ENCODE measurements at places on chromosomes 7 and 10.
A peak's percentile ranks its signal among the peaks of the same experiment; 100 is the strongest.

GRCh38 chr10:118412932-118413331 is 70.8 kb upstream of the FAM204A start:
- no peak for DNase-seq

DNA sequence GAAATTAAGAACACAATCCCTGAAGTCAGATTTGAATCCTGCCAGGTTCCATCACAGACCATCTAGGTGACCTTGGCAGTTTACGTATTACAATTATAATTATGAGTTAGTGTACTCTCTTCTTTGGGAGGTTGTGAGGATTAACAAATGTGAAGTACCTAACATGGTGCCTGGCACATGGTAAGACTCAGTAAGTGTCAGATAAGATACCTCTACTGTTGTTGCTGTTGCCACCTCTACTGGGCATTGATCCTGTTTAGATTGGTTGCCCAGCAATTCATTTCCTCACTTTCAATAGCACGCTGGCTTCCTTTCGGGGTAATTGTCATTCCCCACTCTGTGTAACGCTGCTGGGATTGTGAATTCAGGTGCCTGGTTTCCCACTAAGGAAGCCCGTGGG is 31.7 kb upstream of the HGF start:
- DNase-seq, result no peak

DNA sequence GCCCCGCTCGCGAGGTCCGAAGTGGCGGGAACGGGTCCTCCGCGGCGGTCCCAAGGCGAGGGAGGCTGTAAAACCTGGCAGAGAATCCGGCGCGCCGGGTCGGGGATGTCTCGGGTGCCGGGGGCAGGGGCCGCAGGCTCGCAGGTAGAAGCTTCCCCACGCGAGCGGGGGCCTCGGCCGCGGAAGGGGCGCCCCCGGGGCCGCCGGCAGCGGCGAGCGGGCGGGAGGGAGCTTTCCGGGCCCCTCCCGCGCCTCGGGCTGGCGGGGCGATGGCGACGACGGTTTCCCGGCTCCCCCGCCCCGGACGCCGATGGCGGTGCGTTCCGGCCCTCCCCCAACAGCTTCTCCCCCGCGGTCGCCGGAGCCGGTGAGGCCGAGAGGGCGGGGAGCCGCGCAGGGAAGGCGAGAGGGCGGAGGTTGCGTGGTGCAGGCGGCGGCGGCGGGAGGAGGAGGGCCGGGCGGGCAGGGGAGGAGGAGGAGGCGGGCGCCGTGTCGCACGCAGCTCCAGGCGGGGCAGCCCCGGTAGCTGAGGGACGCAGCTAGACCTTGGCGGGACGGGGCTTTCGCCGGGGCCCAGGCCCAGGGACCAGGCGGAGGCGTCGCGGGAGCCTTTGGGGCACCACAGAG is at the start of gene CUL1:
CUL1 (plus strand) TSS at position 507 of the 627 bp plus-strand sequence. CDS start 31,220 bp downstream, outside the sequence.
- DNase-seq, result no peak

DNA sequence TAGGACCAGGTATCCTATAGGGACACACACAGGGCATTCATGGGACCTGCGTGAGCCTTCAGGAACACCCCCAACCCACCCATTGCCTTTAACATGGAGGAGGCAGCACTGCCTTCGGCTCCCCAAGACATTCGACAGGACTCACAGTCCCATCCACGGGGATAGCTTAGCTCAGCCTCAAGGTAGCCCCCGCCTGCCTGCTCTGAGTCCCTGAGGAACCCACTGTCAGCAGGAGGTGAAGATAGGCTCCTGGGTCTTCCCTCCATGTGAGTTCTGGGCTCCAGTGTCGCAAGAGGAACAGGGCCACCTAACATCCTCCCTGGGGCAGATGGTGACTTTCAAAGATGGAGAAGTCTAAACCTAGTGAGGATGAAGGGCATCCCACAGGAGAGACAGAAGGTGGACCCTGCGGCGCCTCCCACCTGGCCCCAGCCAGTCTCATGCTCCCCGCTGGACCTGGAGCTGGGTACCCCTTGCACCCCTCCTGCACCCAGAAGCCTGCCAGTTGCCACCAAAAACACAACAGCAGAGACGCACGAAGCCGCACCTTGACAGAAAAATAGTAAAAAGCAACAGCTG is 4.9 kb upstream of the ADIRF start:
- DNase-seq, result no peak

- no peak for DNase-seq
Measured at GRCh38 chr10:33777223-33777622, 442.8 kb upstream of the NRP1 start.

DNA sequence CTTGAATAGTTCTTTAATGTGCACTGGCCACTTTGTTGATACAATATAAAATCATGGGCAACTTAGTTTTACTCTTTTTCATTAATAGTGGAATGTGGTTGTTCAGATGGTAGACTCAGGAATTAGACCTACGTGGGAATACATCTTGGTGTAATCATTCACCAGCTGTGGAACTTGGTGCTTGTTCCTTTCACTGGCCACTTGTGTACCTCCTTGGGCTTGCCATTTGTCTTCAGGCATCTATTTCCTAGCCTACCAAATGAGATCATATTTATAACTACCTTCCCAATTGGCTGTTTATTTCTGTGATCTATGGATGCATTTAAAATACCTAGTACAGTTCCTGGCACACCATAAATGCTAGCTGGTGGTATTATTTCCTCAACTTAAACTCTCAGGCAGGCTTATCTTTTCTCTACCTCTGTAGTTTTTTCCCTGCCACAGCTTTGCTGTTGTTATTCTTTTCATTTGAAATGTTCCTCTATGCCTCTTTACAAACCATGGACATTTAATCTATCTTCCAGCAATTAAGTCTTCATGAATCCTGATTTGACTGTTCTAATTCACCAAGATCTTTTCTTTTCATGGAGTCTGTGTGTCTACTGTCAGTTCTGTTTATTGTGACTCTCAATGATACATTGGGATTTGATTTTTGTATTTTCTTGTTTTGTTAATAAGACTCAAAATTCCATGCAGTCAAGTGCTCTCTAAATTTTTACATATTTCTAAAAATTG is 113.0 kb downstream of the ADAM22 start:
- no peak for DNase-seq

GRCh38 chr7:73715648-73716317 is 3.7 kb downstream of the STX1A start:
- peak; percentile 96 for DNase-seq

DNA sequence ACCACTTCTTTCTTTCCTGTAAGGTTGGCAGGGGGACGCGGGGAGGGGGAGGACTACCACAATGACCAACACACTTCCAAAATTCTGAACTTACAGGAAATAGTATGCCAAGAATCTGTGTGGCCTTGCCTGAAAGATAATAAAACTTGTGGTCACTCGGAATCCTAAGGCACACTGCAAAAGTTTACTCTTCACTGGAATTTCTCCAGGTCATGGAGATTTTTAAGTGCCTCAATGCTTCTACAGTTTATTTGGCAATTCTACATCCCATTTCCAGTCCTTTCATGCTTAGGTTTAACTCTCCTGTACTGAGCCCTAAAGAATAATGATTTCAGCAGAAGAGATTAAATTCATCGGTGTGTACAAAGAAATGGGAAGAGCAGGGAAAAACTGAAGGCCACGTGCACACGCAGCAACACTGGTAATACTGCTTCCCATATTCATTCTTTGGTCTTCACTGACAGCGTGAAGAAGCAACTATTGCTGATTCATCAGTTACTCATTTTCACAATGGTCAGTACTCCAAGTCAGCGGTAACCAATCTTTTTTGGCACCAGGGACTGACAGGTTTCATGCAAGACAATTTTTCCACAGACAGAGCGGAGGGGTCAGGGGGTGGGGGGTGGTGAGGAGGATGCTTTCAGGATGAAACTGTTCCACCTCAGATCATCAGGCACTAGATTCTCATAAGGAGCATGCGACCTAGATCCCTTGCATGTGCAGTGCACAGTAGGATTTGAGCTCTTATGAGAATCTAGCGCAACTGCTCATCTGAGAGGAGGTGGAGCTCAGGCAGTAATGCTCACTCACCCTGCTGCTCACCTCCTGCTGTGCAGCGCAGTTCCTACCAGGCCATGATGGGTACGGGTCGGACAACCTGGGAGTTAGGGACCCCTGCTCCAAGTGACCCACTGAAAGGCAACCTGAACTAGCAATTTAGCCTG is 9.8 kb downstream of the LARP4B start:
- DNase-seq, result peak; percentile 39

DNA sequence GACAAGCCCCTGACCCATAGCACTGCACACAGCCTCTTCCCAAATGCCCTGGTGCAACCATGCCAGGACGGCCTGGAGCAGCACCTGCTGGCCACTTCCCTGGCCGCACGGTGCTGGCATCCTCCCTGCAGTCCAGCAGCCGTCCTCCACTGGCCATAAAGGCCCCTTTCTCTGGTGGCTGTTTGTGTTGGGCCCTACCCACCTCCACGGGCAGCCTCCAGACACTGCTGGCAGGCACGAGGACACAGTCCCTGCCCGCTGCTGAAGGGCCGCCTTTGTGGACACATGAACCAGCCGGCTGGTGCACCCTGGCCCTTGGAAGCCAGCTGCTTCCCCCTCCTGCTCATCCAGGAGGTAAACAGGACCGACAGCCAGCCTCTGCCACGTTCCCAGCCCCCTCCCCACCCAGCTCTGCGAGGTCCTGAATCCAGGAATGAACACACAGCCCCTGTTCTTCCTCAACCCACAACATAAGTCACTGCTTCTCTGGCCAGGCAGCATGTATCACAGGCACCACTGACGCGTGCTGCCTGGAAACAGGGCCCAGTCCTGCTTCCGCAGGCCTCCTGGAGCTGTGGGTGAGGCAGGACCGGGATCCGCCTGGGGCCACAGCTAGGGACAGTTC is 43.8 kb downstream of the SPOCK2 start:
- no peak for DNase-seq

- DNase-seq, result no peak
Measured at GRCh38 chr7:152553671-152554317, 118.0 kb upstream of the KMT2C start.

GRCh38 chr10:101670635-101671034 is 24.3 kb downstream of the FBXW4 start:
- no peak for DNase-seq

- DNase-seq, result no peak
Measured at GRCh38 chr7:70694971-70695794, 436.8 kb upstream of the GALNT17 start.

- no peak for DNase-seq
Measured at GRCh38 chr10:6221971-6222751, 19.4 kb downstream of the PFKFB3 start.

GRCh38 chr7:121945066-121945465 is 72.1 kb downstream of the PTPRZ1 start:
- no peak for DNase-seq

GRCh38 chr7:133911724-133912123 is 215.4 kb upstream of the LRGUK start:
- DNase-seq, result no peak

DNA sequence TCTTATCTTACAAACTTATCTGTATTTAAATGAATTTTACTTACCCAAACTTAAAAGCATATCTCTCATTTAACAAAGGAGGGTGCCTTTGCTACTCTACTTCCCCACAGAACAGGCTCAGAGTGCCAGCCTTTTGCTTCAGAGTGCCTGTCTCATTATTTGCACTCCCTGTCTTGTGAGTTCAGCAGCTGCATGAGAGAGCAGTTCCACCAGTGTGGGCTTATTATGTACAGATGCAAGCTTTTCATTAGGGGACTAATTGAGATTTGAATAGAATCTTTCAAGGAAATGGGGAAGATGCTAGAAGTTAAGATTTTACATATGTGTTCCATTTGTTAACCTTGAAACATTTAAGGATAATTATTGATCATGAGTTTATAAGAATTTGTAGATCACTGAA is 310.2 kb upstream of the LRRN3 start:
- no peak for DNase-seq

- no peak for DNase-seq
Measured at GRCh38 chr10:58175990-58176900, 91.4 kb downstream of the IPMK start.

- no peak for DNase-seq
Measured at GRCh38 chr7:154792436-154793055, 210.4 kb downstream of the PAXIP1 start.

DNA sequence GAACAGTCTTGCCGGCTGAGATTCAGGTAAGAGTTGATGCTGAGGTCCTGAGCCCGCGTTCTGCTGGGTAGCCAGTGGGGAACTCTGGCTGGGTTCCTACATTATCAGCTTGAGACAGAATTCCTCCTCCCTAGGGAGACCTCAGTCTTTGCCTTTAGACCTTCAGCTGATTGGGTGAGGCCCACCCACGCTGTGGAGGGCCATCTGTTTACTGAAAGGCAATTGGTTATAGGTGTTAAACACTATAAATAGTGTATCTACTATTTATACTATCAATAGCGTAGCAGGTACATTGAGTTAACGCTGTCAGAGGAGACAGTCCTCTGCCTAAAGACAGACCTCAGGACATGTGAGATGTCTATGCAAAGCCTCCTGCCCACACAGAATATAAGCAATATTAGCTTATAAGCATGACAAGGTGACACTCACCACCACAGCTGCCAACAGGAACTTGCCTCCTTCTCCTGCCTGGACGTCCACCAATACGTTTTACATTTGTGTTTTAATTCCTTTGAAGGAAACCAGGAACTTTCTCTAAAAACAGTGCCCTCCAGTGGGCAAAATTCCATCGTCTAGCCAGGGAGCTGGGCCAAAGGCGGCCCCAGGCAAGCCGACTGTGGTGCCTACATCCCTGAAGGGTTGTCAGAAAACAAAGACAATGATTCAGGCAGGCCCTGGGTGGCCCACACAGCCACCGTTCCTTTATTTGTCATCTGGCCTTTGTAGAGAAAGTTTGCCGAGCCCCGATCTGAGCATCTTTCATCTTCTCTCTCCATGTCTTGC is 58.8 kb downstream of the INSIG1 start:
- DNase-seq, result no peak

GRCh38 chr7:24587853-24588252 is 14.6 kb downstream of the PALS2 start:
- no peak for DNase-seq

- DNase-seq, result no peak
Measured at GRCh38 chr7:50273301-50273700, 31.2 kb upstream of the IKZF1 start.

DNA sequence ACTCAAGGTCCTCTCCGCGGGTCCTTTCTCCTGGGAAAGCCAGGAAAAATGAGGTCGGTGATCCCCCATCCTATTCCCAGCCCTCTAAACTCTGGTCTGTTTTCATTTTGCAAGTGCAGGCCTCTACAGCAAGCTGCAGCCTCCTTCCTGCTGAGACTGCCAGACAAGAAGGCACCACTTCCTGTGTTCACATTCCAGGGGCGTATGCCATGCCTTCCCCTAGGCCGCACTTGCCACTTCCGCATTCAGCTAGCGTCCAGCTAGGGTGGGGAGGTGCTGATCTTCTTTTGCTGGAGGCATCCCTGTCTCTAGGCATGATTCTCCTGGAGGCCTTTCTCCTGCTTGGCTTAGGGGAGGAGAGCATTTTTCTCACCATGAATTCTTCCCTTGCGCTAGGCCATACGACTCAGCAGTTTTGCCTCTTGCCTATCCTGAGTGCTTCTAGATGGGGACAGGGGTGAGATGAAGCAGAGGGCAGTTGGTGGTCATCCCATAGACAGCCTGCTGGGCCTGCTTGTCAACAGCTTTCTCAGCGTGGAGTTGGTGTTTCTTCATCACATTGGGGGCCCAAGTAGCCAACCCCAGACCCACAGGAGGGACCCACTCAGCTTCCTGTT is 328.9 kb downstream of the RPS24 start:
- DNase-seq, result no peak

GRCh38 chr7:711922-712380 is 14.5 kb upstream of the DNAAF5 start:
- DNase-seq, result no peak

Measured in skeletal muscle cell (primary cell).